GOT3 (cell line): ENCODE measurements at places on chromosomes 11 and 22.

DNA sequence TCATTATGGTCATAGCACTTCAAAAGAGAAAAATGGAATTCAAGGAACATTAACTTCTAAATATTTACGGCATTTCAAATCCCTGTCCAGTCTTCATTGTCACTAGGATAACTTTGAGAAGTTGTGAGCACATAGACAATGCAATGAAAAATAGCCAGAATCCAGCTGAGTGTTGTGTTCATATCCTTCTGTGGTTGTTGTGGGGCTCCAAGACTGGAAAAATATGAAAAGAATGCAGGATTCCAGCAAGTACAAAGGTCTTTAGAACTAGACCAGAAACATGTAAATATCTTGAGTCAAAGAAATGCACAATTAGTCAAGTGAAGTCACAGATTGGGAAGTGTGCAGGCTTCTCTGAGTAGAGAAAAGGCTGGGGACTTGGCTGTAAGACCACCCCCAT is 68.7 kb downstream of the WT1 start:
- no peak for DNase-seq

DNA sequence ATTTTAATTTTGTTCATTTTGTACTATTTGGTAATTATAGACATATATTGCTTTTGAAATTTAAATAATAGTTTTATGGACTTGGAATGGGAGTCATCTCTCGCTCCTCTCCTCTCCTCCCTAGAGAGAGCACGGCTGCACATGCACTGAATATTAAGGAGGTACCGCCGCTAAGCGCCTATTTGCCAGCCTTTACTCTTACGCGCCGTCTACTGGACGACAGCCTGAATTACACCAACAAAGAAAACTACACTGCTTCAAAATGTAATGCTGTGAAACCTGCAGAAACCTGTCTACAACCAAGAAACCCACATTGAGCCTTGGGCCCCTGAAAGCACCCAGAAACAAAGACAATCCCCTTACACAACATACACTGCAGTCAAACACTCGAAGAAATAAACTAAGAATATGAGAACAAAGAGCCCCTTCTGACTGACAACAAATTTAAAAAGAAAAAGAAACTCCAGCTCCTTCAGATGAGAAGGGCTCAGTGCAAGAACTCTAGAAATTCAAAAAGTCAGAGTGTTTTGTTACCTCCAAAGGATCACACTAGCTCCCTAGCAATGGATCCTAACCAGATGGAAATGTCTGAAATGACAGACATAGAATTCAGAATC is 737.2 kb downstream of the LRRC4C start:
- DNase-seq = no peak

- DNase-seq = no peak
These were observed 77.1 kb downstream of the DGCR2 start for GRCh38 chr22:19045094-19045493.

DNA sequence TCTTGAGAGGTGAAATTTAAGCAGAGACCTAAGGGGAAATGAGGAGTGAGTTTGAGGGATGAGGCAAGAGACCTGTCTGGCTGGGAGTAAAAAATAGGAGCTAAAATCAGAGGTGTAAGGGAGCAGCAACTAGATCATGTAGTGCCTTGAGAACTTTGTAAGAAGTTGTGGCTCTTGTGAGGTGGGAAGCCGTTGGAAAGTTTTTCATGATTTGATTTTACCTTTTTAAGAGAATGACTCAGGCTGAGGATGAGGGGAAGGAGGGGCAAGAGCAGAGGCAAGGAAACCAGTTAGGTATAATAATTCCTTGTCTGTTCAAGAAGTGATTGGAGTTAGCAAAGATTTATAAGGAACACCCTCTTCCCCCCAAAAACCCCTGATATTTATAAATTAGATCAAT is 25.8 kb downstream of the QSER1 start:
- DNase-seq = no peak

- DNase-seq = no peak
These were observed 271.3 kb downstream of the SBF2 start for GRCh38 chr11:10022764-10023163.

- no peak for DNase-seq
These were observed 31.1 kb downstream of the MRGPRX4 start for GRCh38 chr11:18203723-18204122.

DNA sequence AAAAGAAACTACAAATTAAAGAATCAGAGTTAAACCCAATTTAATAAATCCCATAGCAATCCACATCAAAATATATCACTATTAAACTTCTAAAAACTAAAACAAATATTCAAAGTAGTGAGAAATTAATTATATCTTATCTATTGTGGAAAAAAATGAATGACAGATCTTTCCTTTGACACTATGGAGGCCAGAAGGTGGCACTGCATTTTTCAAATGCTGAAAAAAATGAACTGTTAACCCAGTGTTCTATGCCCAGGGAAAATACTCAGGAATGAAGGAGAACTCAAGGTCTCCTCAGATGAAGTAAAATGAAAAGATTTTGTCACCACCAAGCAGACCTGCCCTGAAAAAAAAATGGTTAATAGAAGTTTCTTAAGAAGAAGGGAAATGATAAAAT is 27.7 kb downstream of the TYR start:
- DNase-seq = no peak

GRCh38 chr11:118956847-118957469 is 860 bp downstream of the UPK2 start:
- no peak for DNase-seq

DNA sequence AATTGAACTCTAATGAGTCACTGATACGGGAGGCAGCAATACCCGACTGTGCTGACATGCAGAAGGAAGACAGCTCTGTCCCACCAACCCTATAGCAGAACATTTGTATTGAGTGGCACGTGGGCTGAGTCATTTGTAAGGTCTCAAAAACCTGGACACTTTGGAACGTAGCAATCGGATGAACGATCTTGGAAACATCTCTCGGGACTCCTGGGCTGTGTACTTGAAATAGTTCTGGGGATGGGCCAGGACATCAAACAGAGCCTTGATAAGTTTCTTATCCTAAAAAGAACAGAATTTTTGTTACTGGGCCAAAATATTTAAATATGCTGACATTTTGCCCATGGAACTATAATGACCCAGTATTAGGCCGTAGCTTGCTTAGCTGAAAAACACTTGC is 17.1 kb upstream of the NRIP3 start:
- no peak for DNase-seq
